ENCODE measurements at places on chromosomes 5 and 9. TPM values are rescaled to one million over a fixed set of nuclear protein-coding genes. Genes with fewer than 3 reads are reported as not detected.

- DNase-seq = no peak
These were observed 33.2 kb downstream of the UGT3A2 start for GRCh38 chr5:36033486-36033885.

Gene INSYN2B
- 2.3 TPM for total RNA-seq

- DNase-seq = no peak
These were observed 11.5 kb upstream of the SPATA24 start for GRCh38 chr5:139415221-139415861.

- DNase-seq = no peak
These were observed 96.5 kb downstream of the SH3TC2 start for GRCh38 chr5:148966348-148966747.

DNA sequence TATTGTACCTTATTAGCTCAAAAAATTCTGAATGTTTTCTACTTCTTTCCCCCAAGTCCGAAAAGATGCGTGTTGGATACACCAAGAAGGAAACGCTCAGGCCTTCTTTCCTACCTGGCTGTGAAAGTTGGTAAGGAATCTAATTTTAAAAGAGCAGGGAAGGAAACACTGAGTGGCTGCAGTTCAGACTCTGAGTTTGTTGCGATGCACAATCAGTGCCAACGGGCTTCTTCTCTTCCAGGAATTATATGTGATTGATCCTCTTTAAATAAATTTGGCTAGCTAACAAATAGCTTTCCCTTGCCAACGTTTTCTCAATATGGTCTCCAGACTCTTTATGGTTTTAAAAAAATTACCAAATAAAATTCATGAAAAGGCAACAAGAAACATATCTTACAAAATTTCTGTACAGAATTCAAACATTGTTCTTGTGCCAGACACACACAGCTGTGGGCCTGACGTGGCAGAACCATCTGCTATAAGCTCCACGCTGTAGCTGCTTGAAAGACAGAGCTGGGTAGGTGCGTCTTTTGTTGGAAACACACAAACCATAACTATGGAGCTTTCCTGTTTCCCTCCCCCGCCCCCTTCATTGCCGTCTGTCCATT, 493.1 kb downstream of the ZNF608 start:
- DNase-seq = no peak

- DNase-seq = no peak
These were observed 48.4 kb downstream of the SECISBP2 start for GRCh38 chr9:89366711-89367110.

Gene SEC61B
- 78.3 TPM for total RNA-seq

DNA sequence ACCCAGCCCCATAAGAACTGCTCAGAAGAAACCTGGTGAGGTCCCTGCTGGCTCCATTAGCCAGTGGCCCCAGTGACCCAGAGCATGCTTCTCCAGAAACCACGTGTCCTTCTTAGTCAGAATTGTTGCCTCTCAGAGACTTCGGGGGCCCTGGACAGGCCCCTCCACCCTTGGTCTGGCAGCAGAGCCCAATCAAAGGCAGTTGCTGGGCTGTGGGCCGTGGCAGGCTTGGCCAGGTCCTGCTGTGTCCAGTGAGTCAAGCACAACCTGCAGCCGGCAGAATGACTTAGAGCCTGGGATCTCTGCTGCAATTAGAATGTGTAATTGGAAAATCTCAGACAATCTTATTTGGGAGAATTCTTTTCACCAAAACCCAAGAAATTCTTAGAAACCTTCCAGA, 502.0 kb upstream of the KLF4 start:
- DNase-seq = no peak

GRCh38 chr9:73270967-73271721, 119.5 kb downstream of the ANXA1 start:
- no peak for DNase-seq

- DNase-seq = peak; percentile 51
These were observed 10.0 kb upstream of the GRIN1 start for GRCh38 chr9:137128862-137129455.

GRCh38 chr9:128344931-128345605, 4.7 kb downstream of the SLC27A4 start:
- no peak for DNase-seq

Gene GABRA6
- 1.1 TPM for total RNA-seq
